ENCODE measurements at places on chromosomes 4 and X. TPM values are rescaled to one million over a fixed set of nuclear protein-coding genes. Genes with fewer than 3 reads are reported as not detected.

DNA sequence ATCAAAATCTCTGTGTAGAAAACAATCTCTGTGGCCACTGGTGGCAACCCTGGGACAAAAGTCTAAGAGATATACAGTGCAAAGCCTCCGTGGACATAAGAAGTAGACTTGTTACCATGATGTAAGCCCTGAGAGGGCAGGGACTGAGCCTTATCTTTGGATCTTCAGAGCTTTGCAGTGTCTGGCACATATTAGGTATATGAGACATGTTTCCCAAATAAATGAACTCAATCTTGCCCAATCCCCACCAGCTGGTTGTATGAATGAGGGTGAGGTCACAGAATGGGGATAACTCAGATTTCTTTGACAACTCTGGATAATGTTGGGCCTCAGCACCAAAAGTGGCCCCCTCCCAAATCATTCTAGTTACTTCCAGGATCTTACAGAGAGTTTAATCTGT is 511.4 kb upstream of the DIPK2B start:
- no peak for DNase-seq

DNA sequence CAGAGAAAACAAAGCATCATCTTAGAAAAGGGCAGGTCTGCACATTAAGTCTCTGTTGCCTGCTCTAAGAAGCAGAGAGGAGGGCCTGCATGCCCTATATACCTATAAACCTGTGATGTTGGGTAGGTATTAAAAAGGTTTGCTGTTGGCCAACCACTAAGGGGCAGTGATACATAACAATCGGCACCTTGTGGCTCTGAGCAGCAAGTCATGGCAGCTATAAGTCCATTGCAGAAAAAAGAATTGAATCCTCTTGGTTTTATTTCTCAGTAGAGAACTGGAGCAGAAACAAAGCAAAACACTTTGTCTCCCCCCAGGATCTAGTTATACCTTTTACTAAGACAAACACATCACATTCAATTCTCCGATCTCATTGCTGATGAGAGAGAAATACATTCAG is 1364.4 kb downstream of the STIM2 start:
- DNase-seq: peak; percentile 41

- peak; percentile 64 for DNase-seq
Observed at GRCh38 chrX:40097504-40098263, at the start of gene BCOR. Gene BCOR (minus strand): TSS chrX:40097958. CDS start chrX:40077929, 20,029 bp downstream.

DNA sequence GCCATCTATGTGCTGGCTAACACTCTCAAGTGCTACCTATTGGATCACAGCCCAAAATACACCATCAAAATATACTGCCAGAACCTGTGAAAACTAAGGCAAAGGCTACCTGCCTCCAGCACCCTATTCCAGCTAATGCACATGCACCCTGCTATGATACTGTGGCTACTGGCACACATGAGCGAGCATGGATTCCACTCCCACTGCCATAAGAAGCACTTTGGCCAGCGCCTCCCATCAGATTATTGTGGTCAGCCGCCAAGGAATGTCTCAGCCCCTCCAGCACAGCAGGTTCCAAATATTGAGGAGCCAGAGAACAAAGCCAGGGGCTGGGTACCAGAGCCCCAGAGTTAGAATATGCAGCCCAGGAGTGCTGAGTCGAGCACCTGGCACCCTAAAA is 32.5 kb upstream of the TMPRSS11F start:
- DNase-seq: no peak

GRCh38 chr4:13537011-13537831 is 7.1 kb downstream of the NKX3-2 start:
- no peak for DNase-seq

DNA sequence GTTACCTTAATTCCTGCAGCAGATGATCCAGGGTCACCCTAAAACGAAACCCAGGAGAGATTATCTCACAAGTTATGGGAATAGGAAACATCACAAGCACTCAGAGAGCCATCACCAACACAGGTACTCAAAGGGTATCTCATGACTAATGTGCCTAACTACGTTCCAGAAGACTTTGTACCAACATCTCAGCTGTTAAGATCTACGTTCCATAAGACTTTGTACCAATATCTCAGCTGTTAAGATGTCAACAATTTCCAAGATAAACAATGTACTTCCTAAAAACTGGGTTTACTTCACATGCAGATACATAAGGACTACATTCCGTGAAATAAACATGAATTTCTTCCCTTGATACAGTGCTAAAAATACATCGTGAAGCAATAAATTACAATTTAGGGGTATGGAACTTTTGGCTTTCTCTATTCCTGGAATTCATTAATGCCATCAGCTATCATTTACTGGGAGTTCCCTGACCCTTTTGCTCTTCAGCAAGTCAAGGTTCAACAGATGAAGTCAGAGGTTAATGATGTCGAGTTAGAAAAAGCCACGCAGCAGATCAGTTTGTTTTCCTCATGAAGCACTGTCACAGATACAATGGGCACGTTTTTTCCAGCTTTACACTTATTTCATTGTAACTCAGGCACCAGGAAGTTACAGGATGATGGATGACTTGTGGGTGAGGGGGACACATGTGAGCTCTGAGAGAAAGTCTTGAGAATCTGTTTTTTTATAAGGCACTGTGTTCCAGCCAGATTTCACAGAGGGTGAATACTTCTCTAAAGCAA is 127.0 kb upstream of the ETNPPL start:
- no peak for DNase-seq

GRCh38 chr4:34010751-34011519 is 2233.4 kb downstream of the ARAP2 start:
- DNase-seq: no peak

DNA sequence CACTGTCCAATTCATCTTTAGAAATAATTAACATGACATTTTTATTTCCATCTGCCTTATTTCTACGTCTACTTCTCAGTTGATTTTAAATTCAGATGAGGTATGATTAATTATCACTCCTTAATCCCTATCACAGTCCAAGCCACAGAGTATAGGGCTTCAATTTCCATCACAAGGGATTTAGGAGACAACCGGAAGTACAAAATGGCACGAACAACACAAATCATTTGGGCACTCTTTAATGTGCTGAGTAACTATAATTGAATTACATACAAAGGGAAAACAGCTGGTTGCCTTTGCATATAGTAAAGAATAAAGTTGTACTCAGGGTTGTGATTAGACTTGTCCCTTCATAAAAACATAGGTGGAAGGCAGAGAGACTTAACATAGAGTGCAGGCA is 290.4 kb upstream of the MAGEB16 start:
- no peak for DNase-seq

GRCh38 chr4:7770224-7771050 is 169.2 kb downstream of the AFAP1 start:
- no peak for DNase-seq

AVPR2 gene
- not detected for total RNA-seq

ZNF182 gene
- 4.4 TPM for total RNA-seq

AWAT2 gene
- not detected for total RNA-seq

Measured in NCI-H460 (cell line).